ENCODE measurements at places on chromosomes 2 and 18. TPM values are rescaled to one million over a fixed set of nuclear protein-coding genes. Genes with fewer than 3 reads are reported as not detected.

The WNT10A gene
- total RNA-seq: not detected

The CPLX4 gene
- total RNA-seq: not detected

The BMP10 gene
- not detected for total RNA-seq

The ACTG2 gene
- total RNA-seq: not detected

The CRYBA2 gene
- total RNA-seq: not detected

The GRHL1 gene
- total RNA-seq: 0.57 TPM

The MGAT5 gene
- 23.0 TPM for total RNA-seq

- DNase-seq: no peak
Observed at GRCh38 chr2:240585101-240585500, 1.4 kb upstream of the CAPN10 start.

DNA sequence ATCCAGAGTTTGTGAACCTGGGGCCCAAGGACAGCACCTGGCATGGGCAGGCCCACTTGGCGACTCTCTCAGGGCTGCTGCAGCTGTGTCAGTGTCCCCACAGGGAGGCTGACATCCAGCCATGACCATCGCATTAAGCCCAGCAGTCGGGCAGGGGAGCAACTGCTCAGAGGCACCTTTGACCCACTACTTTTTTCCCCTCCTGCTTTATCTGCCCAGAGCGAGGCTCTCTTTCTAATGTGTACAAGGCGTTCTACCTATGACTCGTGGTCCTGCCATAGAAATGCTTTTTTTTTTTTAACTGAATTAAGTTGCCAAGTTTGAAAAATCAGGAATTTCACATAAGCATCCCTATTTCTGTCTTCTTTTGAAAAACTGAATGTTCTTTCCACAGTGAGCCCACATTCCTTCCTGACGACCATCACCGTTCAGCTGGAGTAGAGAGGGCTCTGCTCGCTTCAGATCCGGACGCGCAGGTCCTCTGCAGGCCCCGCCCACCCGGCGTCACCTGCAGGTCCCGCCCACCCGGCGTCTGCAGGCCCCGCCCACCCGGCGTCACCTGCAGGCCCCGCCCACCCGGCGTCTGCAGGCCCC, 403 bp upstream of the CLUL1 start:
- peak; percentile 17 for DNase-seq

- no peak for DNase-seq
Observed at GRCh38 chr18:57845605-57846074, 42.5 kb upstream of the ATP8B1 start.

- DNase-seq: no peak
Observed at GRCh38 chr2:232487385-232488096, at the start of gene ECEL1. TSS of gene ECEL1 (minus strand) at chr2:232487834. CDS start at chr2:232486653, 1,181 bp downstream.

DNA sequence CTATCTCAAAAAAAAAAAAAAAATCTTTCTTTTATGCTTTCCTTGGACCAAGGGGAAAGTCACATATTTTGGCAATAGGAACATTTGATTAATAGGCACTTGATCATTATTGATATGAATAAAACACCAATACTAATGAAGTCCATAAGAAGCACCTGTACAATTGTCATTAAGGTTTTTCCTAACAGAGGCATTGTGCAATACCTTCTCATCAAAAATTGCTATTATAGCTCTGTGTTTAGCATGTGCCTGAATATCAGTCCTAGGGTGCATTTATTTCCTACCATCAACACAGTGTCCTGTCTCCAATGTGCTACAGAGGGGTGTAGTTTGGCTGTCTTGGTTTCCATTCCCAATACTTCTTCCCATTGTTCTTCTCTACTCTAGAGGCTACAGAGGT, 483.8 kb upstream of the SPRED2 start:
- no peak for DNase-seq

DNA sequence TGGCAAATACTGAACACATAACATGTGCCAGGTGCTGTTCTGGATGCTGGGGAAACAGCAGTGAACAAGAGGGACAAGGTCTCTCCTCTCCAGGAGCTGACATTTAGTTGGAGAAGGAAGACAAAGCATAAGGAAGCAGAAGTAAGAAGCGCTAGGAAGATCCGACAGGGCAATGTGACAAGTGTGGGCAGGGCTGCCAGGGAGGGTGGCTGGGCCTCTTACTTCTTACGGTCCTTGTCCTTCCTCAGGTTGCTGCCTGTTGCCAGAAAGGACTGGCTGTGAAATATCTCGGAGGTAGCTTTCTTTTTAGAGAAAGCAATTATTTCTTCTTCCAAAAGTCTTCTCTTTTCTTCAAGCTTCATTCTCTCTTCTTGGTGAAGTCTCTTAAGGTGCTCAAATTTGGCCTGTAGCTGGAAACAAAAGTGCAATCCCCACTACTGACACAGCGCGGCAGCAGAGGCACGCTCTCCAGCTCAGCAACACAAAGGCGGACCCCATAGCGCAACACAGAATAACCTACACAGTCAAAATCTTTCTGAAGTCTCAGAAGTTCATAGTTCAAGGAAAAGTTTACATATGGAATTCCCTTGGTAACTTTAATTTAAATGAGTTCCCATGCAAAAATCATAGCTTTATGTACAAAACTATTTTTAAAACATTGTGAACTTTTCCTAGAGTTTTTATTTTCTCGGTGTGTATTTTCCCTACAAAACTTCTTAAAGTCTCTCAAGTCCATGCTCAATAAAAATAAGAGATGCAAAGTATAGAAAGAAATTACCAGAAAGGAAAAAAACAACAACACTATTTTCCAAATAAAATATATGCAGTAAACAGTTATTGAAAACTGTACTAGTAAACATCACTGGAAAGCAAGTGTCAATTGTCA, 67.7 kb downstream of the SEPTIN10 start:
- peak; percentile 59 for DNase-seq

DNA sequence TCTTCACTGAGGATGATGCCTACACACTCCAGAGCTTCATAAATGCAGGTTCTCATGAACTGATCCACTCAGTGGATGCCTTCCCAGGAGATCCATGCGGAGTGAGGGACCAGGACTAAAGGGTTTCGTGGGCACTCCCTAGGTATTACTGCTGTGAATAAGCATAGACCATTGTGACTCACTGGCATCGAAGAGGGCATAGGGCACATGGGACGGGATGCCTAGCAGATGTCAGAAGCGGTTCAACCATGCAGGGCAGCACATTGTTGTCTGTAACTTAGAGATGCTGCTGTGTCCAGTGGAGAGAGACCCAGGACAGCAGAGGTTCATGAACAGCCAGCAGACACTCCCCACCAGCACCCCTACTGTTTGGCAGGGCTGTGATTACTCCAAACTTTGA, 17.2 kb downstream of the GKN2 start:
- DNase-seq: no peak

GRCh38 chr2:83536556-83536955, 922.5 kb downstream of the SUCLG1 start:
- no peak for DNase-seq

DNA sequence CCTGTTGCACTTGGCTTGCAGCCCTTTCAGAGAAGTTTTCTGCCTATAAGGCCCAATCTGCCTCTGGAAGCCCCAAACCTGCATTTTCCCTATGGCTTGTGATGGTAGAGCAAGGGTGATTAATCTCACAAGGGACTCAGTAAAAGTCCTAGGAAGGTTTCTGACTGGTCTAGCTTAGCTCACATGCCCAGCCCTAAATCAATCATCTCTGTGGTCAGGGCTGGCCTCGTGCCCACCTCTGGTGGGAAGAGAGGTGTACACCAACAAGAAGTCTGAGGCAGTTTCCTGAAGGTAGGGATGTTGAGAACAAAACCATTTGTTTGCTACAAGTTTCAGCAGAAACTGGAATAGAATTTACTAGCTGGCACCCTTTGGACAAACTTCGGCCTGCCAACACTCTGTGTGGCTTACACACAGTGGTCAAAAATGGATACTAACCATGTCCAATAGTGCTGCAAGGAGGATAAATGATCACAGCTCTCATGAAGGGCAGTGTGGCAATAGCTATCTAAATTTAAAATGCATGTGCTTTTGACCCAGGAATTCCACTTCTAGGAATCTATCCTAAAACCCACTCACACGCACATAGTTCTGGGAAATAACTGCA, 96.4 kb downstream of the EN1 start:
- no peak for DNase-seq

DNA sequence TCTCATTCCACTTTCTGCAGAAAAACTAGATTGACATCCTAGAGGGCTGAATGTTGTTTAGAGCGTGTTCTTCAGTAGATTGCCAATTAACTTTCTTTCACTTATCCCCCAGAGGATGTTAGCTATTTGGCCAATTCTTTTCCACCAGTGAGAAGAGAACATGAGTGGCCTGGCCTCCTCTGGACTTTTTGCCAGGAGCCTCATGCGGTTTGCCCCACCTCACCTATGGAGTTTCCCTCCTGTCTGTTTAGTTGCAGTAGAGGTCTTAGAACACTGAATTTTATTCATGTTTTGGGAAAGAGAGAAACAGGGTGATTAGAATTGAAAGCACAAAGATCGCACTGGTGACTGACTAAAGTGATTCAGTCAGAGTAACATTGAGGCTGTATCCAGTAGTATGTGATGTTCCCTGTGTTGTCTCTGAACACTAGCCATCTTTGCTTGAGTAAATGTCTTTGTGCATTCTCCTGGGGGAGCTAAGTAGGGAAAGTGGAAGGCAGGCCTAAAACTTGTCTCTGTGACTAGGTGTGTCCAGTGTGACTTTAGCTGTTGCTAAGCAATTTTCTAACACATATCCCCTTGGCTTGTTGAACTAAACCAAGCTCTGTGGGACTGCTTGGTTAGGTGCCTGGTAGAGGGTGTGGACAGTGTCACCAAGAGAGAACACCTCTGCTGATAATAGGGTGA, 34.0 kb downstream of the UGP2 start:
- DNase-seq: no peak

DNA sequence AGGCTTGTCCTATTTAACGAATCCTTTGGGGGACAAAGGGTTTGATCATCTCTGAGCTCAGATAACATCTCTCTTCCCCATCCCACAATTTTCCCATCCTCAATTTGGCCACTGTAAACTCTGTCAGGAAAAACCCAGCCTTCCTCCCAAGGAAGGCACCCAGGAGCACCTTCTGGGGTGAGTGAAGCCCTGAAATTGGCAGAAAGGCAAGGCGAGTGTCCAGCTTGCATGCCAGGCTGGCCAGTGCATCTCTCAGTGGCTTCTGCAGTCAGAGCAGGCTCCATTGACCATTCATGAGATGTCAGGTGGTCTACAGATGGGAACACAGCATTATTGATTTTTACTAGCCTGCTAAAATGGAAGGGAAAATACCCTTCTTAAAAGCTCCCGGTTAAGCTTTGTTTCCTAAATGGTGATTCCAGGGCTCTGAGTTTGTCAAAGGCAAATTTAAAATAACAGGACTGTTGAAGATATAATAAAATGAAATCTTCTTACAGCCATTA, 83.2 kb upstream of the BOD1L2 start:
- no peak for DNase-seq

DNA sequence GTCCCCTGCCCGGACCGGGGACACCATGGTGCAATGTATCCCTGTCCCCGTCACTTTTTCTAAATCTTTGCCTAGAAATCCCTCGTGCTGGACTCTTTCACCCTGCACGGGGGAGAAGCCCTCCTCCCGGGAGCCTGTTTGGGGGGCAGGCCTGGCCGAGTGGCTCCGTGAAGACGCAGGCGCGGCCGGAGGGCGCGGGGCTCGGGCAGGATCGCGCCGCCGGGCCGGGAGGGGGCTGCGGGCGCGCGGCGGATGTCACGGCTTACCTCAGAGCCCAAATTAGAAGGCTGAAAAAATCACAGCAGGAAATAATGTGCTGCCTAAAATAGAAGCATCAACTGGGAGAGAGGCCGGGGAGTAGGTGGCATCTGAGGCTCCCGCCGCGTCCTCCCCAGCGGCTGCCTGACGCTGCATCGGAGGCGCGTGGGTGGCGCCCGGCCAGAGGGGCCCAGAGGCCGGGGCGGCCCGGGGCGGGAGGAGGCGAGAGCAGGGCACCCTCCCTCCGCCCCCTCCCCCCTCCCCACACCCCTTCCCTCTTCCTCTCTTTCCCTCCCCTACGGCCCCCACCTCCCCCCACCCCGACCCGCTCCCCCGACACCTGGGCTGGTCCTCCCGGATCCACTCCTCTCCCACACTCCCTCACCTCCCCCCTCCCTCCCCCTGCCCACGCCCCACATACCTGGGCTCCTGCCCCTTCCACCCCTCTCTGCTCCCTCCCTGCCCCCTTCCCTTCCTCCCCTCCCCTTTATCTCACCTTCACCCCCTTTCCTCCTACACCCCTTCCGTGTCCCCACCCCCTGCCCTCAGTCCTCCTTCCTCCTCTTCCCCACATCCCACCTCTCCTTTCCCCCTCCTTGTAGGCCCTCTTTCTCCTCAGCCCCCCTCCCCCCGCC, 51.9 kb downstream of the SLC4A1AP start:
- DNase-seq: no peak

- no peak for DNase-seq
Observed at GRCh38 chr2:162242586-162243280, 512 bp downstream of the FAP start.

DNA sequence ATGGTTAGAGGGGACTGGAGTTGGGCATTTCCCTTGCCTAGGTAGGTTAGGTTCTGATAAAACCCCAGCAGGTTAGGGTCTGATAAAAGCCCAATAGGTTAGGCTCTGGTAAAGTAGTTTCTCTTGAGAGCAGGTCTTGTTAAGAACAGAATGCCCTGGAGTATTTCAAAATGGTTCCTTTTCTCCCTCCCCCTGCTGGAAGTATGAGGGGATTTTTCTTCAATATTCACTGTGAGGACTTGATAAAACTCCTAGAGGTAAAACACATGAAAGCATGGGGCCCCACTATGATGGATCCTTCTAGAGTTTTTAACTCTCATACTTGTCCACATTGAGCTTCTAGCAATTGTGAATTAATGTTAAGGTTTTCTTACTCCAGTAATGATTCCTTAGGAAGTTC, 27.6 kb downstream of the ANKAR start:
- DNase-seq: no peak

- DNase-seq: no peak
Observed at GRCh38 chr2:127187081-127187775, 32.9 kb downstream of the CYP27C1 start.

GRCh38 chr2:36356298-36356989, 866 bp downstream of the CRIM1 start:
- no peak for DNase-seq

- no peak for DNase-seq
Observed at GRCh38 chr2:226488034-226488433, 311.6 kb downstream of the IRS1 start.

- peak; percentile 83 for DNase-seq
Observed at GRCh38 chr2:10043256-10043905, at the start of gene KLF11. TSS of gene KLF11 (plus strand) at chr2:10043550. CDS start at chr2:10043717, 167 bp downstream.
